ENCODE measurements at places on chromosomes 6 and 20. TPM values are rescaled to one million over a fixed set of nuclear protein-coding genes. Genes with fewer than 3 reads are reported as not detected.

Gene SMIM28
- total RNA-seq, result not detected

DNA sequence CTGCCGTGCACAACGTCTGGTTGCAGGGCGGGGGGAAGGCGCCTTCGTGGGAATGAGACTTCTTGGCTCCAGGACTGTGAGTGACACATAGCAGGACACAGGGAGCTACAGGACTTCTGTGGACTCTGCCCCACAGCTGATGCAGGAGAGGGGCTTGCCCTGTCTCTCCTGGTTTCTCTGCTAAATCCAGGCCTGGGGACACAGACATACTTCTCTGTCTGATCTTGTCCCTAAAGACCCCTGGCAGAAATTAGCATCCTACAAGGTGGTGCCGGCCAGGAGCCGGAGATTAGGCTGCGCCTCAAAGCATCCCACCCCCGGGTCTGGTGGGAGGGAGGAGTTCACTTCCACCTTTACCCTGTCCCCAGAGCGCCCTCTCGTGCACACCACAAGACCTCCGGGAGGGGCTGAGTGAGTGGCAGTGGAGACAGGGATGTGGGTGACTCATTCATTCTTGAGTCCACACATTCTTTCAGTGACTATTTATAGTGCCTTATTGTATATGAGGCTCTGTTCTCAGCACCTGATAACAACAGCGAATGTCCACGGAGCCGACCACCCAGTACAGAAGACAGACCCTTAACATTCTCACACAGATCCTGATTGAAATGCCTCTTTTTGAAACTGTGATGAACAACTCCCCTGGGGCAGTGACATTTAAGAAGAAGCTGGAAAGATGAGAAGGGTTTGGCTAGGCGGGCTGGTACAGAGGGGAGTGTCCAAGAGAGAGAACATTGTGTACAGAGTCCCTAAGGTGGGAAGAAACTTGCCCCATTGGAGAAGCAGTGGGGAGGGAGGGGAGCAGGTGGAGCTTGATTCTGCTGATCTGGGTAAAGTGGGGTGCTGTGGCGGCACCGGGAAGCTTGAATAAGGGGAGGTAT lies 39.0 kb downstream of the GMPR start:
- DNase-seq, result no peak

- DNase-seq, result no peak
Measured at GRCh38 chr6:39344821-39345280, 22.3 kb upstream of the KCNK16 start.

GRCh38 chr6:41037107-41037900 lies 1.7 kb downstream of the UNC5CL start:
- no peak for DNase-seq

DNA sequence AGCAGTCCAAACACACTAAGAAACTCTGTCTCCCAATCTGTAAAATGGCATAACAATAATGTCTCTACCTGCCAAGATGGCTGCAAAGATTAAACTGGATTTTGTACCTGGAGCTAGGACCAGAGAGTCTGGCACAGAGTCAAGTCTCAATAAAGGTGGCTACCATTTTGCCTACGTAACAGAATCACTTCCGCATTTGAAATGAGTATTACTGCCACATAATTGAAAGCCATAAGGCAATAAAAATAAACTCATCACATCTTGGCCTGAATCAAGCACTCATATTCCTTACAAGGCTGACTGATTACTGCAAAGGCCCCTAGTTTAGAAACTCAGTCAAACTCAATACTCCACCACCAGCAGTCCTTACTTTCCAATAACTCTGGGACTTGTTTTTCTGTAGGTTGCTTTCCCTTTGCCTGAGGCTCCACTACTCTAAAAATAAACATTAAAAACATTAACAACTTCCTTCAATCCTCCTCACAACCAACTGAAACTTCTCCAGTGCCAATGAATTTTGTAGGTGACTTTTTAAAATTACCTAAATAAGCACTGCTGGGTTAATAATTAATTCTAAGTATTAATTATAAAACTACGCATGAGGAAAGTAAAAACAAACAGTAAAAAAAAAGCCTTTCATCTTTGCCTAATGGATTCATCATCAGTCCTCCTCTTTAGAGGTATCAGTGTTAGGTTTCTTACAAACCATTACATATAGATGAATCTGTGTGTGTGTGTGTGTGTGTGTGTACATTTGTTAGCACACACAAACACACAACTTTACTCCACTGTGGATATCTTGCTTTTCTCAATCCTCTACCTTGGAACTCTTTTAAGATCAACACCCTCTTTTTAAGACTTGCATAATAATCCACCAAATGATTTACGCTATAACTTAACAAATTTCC lies 3.7 kb downstream of the KIF16B start:
- DNase-seq, result no peak

GRCh38 chr6:134041093-134041492 lies 11.3 kb downstream of the SLC2A12 start:
- no peak for DNase-seq

GRCh38 chr6:36544228-36544627 lies 3.1 kb downstream of the STK38 start:
- DNase-seq, result no peak

All from vagina (tissue), 2 donors.